HFFc6 (cell line): ENCODE measurements at places on chromosomes 3 and 15.

DNA sequence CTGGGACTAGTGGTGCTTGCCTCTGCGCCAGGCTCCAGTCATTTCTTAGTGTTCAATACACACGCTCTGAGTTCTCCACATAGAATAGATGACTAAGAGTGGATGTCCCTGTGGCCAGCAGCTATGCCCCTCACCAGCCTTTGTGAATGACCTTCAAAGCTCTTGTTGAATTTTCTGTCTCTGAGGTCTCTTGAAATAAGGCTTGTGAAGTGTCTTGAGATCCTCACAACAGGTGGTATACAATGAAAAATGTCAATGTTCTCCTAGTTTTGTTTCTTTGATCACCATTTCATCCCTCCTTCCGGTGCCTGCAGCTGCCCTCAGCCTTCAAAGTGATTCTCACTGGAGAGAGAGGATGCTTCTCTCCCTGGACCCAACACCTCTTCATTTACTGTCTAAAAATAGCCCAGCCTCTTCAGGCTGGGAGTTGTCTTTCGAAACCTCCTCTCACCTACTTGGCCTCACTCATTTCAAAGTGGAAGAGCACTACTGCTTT lies 5.4 kb downstream of the MAPKBP1 start:
- DNase-seq, result no peak

DNA sequence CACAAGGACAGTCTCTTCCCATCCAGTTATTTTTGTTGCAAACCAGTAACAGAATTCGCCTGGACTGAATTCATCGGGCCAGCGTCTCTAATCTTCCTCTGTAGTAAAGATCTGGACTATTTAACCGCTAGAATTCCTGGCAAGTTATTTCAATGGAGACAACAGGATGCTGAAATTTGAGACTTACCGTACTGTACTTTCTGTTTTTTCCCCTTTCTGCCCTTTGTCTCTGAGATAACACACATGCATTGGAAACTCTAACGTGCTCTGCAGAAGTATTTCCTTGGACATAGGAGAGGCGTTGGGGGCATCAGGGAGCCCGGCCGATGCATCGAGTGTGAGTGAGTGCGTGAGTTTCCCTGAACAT lies 61.5 kb downstream of the ASB7 start:
- DNase-seq, result no peak

GRCh38 chr3:17195192-17195611 lies 310.4 kb downstream of the PLCL2 start:
- no peak for DNase-seq

DNA sequence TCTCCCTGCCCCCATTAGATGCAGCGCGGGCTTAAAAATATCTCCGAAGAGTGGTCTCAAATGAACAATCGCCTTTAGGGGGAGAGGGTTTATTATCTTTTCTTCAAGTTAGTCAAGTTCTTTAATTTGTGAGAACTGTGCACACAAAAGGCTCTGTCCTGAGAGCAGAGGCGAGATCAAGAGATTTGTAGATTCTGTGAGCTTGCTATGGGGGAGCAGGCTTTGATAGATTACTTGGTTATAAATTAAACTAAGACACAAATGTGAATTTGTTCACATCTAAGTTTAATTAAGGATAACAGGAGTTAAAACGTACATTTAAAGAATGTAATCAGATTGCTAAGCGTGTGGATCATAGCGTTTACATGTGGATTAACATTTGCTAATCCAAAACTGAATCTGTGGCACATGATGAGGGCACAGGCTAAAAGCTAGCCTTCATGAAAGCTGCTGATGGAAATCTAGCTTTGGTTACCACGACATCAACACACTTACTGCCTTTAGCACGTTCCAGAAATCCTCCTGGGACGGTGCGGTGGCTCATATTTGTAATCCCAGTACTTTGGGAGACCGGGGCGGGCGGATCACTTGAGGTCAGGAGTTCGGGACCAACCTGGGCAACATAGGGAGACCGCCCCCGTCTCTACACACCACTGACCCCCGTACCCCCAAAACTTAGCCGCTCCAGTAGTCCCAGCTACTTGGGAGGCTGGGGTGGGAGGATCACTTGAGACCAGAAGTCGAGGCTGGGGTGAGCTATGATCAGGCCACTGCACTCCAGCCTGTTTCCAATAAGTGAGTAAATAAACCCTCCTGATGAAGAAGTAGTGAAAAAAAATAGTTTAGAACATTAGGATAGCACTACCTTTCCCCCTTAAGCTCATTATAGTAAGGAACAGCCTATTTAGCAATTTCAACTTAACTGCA lies 1.0 kb upstream of the PRTG start:
- DNase-seq, result no peak

DNA sequence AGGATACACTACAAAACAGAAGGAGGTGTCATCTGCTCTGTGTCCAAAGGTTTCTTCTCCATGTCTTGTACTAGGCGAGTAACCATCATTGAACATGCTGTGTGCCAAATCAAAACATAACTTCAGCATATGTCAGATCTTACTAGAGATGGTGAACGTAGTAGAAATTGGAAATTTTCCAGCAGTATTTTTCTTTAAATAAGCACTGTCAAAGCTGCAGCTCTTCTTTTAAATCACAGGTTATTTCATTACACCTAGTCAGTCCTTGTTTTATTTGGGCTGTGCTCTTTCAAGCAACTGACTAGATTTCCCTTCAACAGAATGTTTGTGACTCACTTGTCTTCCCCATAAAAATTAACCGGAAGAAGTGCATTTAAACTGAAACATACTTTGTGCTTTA lies 46.5 kb downstream of the MSL2 start:
- peak; percentile 50 for DNase-seq

DNA sequence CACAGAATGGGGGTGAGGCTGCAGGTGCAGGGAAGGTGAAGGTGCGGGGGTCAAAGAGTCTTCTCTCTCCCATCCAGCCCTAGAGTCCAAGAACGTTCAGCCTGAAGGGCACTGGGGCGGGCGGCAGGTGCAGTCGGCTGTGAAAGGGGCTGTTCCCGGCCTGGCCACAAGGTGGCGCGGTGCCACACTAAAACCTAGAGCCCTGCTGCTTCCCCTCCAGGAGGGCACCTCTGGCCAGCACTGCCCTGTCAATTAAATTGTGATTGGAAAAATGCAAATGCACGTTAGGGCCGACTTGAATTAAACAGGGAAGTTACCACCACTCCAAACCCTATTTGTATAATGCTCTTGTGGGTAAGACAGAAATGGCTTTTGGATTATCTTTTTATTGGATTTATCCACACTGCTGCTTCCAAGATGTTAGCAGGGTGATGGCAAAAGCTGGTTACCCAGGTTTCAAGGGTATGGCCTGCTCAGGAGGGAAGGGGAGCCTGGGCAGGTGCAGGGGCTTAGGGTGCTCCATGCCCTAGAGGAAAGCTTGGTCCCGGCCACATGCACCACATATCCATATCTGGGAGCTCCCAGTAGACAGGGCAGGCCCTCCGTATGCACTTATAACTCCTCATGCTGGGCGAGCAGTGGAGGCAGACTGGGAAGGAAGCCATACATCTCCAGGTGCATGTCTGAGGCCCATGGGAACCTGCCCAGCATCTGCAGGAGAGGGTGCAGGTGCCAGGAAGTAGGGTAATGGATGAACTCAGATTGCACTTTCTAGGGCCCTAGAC lies 119.8 kb downstream of the ADCY5 start:
- peak; percentile 39 for DNase-seq

- peak; percentile 57 for DNase-seq
Measured at GRCh38 chr3:53938645-53939044, 47.0 kb upstream of the SELENOK start.

DNA sequence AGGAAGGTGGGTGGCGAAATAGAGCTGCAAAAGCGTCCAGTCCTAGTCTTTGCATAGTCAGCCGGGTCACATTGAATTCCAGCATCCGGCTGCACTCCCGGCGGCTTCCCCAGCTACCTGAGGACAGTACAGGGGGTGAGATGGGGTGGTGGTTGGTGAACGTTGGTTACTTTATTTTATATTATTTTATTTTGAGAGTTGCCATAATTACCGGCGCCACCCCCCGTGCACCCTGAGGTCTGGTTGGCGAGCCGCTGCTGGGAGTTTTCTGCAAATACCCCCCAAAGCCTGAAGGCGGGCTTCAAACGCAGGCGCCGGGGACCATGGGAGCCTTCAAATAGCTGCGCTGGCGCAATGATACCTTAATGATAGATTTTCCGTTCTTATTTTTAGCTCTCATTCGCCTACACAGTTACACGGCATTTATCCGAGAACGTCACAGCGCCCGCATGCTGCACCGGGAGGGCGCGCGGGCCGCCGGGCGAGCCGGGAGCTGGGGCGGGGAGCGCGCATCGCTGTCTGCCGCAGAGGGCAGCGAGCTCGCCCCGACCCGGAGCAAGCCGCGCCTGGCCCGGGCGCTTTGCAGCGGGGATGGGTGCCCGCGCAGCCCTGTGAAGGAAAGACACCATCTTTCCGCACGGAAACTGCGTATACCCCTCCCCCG lies 756 bp upstream of the RASGRF1 start:
- no peak for DNase-seq

GRCh38 chr3:99562138-99562537 lies 76.3 kb upstream of the COL8A1 start:
- peak; percentile 22 for DNase-seq

DNA sequence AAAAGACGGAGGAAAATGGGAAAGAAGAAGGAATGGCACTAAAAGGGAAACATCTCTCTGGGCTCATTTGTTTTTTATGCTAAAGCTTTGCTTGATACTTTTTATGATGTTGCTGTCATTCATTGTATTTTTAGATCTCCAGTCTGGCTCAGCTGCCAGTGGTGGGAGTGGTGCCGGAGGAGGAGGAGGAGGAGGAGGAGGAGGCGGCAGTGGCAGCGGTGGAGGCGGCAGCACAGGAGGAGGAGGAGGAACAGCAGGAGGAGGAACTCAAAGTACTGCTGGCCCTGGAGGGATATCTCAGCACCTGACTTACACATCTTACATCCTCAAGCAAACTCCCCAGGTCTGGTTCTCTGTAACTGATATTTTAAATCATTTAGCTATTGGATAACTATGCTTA lies 49.6 kb downstream of the MAP6D1 start:
- DNase-seq, result no peak

GRCh38 chr3:189508784-189509501 lies 122.2 kb upstream of the TP63 start:
- DNase-seq, result no peak

DNA sequence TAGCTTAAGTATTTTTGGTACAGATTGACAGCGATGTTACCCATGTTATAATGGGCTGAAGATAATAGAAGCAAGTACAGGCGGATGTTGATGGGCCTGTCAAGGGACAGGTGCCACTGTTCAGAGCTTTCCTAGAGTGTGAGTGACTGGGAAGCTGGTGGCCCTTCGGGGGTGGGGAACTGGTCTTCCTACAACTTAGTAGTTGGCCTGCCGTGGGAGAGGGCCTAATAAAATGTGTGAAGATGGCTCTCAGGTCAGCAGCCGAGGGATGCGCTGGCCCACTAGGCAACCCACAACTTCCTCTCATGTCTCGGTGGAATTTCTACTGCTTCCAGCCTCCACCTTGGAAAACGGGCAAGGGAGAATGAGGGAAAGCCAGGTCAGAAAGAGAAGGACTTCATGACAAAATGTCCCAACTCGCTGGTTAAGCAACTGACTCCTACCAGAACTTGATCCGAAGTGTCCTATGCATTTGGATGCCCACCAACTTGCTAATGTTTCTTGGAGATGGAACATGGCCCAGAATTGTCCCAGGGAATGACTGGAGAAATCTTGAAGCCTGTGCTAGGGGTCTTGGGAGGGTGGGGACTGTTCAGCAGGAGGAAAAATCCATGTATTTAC lies 1.4 kb downstream of the GYG1 start:
- DNase-seq, result no peak

GRCh38 chr3:121719423-121719822 lies 30.1 kb downstream of the GOLGB1 start:
- no peak for DNase-seq

DNA sequence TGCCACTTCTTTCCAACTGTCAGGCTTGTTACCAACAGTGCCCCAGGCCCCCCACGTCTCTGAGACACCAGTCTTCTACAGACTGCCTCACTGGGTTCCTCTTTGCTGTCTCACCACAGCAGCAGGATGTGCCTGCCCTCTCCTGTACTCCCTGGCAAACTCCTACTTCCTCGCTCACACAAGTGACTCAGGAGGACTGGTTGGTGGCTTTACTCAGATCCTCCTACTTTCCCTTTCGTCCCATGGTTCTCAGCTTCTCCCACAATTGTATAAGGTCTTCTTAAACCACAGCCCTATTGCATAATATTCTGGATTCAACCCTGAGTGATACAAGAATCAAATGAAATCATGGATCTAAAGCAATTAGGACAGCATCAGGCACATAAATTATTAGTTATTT lies 246.6 kb upstream of the PROK2 start:
- DNase-seq, result peak; percentile 74

- DNase-seq, result no peak
Measured at GRCh38 chr15:45744236-45744589, 109.4 kb downstream of the SQOR start.

DNA sequence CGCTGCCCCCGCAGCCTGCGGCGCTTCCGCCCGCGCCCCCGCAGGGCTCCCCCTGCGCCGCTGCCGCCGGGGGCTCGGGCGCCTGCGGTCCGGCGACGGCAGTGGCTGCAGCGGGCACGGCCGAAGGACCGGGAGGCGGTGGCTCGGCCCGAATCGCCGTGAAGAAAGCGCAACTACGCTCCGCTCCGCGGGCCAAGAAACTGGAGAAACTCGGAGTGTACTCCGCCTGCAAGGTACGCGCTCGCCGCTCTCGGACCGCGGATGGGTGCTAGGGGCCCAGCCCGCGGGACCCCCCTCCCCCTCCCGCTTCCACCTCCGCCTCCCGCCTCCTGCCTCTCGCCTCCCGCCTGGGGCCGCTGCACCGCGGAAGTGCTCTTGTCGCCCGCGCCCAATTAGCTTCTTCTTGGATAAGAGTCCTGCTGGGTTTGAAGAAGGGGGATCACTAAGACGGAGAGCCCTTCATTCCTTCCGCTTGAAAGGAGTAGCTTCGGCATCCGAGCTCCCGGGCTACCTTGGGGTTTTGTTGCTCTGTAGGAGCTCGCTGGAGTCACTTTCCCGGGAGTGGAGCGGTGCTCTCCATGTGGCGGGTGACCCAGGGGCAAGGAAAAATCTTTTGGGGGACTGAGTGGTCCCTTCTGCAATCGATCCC lies 426 bp downstream of the KAT2B start:
- DNase-seq, result peak; percentile 67

- DNase-seq, result peak; percentile 22
Measured at GRCh38 chr3:117547956-117548550, 838.5 kb downstream of the TUSC7 start.

DNA sequence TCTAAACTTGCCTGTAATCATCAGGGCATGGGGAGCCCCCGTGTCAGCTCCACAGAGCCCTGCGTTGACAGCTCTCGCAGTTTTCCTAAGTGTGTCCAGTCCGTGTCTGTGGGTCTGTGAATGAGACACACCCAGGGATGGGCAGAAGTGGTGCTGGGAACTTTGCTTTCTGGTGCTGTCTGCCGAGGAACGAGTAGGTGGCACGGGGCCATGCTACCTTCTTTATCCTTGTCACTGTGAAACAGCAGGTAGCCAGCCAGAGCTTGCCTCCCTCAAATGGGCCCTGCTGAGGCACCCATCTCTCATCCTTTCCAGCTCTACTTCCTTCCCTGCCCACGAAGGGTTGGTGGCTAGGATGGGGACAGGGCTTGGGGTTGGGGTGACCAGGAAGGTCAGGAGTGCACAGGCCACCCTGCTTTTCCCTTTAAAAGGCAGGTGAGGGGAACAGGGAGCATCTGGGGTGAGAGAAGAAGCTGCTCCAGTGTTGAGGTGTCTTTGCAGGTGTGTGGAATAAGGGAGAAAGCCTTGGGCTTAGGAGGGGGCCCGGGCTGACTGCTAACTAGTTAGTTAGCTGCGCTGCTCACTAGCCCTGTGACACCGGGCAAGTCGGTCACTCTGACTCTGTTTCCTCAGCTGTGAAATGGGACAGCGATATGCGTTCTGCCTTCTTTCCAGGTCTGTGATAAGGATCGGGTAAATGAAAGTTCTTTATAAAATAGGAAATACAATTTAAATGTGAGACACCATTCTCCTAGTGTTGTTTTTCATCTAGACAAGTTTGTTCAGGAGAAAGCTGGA lies 27.9 kb downstream of the PDIA5 start:
- DNase-seq, result no peak
